NCI-H226 (cell line): ENCODE measurements at places on chromosomes 6 and 20.
A peak's percentile ranks its signal among the peaks of the same experiment; 100 is the strongest.

DNA sequence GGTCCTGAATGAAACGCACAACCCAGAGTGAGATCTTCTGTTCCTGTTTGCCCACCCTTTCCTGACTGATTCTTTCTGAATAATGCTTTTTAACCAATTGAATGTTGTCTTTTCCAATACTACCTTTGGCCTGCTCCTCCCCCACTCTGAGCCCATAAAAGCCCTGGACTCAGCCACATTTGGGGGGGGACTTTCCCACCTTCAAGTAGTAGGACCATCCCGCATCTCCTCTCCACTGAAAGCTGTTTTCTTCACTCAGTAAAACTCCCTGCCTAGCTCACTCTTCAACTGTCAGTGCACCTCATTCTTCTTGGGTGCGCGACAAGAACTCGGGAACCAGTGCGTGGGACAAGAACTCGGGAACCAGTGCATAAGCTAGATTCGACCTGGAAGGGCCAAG is 77.9 kb downstream of the EPB41L2 start:
- no peak for DNase-seq

DNA sequence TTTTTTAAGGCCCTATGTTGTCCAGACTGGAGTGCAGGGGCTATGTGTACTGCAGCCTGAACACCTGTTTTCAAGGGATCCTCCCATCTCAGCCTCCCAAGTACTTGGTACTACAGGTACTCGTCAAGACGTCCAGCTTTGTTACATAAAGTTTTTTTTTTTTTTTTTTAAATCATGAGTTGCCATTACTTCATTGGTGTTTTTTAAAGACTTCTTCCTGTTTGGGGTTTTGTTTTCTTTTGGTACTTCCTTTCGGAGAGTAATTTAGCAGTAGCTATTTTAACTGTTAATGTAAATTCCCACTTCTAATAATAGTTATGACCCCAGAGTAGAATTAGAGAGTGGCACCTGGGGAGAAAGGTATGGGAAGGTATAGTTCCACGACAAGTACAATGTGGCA is 10.5 kb downstream of the ZNFX1 start:
- DNase-seq = no peak

GRCh38 chr20:11101243-11101642 is 427.4 kb upstream of the JAG1 start:
- no peak for DNase-seq

- DNase-seq = no peak
Measured at GRCh38 chr6:164039954-164040375, 625.4 kb downstream of the QKI start.

GRCh38 chr6:168858926-168859325 is 394.7 kb downstream of the THBS2 start:
- DNase-seq = no peak

DNA sequence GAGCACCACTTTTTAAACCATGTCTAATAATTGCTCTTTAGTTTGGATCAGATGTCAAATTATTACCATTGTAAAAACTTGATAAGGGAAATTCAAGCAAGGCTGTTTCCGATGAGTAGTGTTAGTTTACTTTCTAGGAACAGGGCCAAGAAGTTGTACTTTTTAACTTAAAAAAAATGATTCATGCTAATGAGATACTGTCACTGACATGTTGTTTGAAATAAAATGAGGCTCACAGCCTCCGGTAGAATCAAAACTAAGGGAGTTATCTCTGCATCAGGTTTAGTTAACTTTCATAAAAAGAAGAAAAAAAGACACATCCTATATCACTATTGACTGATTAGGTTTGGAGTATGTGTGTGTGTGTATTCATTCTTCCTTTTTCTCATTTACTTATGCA is 55.2 kb upstream of the SUPT3H start:
- peak; percentile 65 for DNase-seq

GRCh38 chr6:125810445-125810844 is 19.7 kb downstream of the NCOA7 start:
- no peak for DNase-seq

DNA sequence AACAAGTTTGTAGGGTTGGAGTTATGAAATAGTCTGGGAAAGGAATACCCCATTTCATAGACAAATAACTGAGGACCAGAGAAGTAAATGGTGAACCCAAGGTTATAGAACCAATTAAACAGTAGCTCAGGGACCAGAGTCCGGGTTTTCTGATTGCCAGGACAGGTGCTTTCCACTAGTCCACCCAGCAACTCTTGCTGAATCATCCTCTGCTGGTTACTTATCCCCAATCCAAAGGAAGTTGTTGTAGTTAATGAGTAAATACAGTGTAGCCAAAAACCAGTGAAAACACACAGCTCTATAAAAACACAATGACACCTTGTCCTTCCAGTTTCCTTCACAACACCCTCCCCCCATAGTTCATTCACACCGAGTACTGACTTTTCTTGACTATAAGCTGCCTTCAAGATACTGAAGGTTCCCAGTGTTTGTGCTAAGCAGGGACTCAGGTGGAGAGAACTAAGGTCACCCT is 766 bp upstream of the TINAG start:
- DNase-seq = no peak

GRCh38 chr6:2224847-2225382 is 20.5 kb downstream of the GMDS start:
- DNase-seq = no peak

GRCh38 chr20:37519508-37520418 is 1.3 kb upstream of the NNAT start:
- no peak for DNase-seq

DNA sequence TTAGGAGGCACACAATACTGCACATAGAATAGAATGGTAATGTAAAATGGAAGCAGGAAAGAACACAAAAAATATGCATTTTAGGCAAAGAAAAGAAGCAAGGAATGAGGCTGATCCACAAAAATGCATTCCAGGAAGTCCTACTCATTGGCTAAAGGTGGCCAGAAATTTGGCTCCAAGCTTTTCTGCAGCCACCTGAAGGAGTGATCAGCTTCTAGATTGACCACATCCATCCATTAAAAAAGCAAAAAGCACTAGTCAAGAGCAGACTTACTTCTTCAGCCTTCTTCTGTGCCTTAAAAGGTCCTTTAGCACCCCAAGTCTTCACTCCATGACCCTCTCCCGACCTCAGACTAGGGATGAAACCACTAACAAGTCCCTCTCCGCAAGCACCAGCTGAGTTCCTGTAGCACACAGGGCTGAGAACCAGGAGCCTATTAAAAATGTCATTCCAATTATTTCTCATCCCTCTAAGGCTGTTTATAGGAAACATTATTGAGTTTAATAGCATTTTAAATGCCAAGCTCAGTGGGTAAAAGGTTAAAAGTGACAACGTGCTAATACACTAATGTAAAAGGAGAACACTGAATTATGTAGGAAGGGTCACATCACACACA is 36.5 kb downstream of the TRAM2 start:
- DNase-seq = no peak

DNA sequence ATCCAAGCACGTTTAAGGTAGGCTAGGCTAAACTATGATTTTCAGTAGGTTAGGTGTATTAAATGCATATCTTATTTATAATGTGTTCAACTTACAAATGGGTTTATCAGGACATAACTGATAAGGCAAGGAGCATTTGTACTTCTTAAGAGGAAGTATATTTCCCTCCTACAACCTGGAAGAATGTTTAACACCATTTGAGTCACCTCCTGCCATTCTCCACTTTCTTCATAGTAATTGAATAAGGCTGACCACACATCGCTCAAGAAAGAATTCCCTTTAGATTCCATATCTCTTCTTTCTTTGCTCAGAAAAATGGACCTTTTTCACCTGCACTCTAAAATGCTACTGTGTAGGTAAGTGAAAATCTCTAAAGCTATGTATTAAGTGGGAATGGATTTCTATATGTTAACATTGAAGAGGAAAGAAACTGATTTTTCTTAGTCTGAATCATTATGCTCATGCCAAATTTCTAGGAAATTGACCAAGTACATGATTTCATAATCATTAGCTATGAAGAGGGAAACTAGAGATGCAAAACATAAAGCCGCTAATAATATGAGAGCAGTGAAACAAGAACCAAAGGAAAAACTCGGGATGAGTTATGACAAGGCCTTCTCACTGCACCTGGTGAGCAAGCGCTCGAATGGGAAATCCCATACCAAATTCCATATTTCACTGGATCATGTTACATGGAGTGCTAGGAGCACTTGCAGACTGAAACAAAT is 210.4 kb downstream of the ALDH8A1 start:
- peak; percentile 86 for DNase-seq

GRCh38 chr6:167396659-167397490 is 72.0 kb downstream of the TTLL2 start:
- DNase-seq = no peak

GRCh38 chr6:164345327-164345726 is 930.8 kb downstream of the QKI start:
- no peak for DNase-seq

- DNase-seq = no peak
Measured at GRCh38 chr6:41442800-41443501, 103.2 kb upstream of the FOXP4 start.

- DNase-seq = no peak
Measured at GRCh38 chr6:139060332-139060731, 31.8 kb downstream of the ABRACL start.

- DNase-seq = no peak
Measured at GRCh38 chr6:154569156-154569862, 58.8 kb upstream of the CNKSR3 start.

DNA sequence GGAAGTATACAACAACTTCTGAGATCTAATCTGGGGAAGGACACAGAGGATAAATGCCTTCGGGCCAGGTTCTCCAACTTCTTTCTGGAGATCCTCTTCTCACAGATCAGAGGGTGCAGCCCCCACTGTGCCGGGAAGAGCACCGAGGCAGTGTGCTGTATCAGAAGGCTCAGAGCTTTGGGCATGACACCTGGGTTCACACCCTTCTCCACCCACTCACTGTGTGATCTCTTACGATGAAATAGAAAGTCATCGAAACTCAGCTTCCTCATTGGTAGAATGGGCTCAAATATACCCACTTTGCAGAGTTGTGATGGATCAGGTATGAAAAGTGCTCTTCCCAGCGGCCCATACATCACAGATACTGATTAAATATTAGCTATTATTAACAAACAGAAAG is 347.5 kb upstream of the SOX4 start:
- DNase-seq = no peak

DNA sequence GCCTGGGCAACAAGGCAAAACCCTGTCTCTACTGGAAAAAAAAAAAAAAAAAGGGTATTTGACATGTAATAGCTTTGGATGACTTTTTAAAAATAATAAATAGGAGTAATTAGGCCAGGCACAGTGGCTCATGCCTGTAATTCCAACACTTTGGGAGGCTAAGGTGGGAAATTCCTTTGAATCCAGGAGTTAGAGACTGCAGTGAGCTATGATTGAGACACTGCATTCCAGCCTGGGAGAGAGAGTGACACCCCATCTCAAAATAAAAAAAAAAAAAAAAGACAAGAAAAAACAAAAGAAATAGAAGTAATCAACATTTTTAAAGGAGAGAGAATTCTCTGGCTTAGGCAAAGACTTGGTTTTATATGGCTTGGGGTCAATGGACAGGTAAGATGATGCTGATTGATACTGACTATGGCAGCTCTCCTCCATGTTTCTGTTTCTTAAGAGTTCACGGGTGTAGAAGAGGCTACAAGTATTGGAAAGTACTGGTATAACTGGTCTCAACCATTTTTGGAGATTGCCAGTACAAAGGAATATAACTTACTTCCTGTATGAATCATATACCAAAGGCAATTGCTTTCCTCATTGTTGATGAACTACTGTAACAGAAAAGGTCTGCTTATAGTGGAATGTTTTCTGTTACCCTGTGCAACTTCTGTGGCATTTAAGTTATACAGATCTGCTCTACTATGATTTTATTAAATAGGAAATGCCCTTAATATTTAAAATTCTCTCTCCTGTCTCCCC is 10.1 kb downstream of the MAP3K5 start:
- DNase-seq = peak; percentile 59

DNA sequence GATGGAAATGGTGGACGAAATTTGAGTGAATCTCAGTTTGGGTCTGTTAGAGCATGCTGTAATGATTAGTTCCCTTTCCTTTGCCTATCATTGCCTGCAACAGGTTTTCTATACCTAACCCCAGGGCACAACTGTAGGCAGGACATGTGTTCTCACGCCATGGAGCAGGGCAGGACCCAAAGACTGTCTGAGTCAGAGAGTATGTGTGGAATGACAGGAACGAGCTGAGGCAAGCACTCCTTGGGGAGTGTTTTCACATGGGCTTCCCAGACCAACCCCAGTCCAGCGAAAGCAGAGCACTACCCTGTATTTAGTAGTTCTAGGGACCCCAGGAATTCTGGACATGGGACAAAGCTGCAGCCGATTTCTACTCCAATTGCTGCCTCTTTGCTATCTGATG is 234.2 kb downstream of the HACE1 start:
- DNase-seq = peak; percentile 95

DNA sequence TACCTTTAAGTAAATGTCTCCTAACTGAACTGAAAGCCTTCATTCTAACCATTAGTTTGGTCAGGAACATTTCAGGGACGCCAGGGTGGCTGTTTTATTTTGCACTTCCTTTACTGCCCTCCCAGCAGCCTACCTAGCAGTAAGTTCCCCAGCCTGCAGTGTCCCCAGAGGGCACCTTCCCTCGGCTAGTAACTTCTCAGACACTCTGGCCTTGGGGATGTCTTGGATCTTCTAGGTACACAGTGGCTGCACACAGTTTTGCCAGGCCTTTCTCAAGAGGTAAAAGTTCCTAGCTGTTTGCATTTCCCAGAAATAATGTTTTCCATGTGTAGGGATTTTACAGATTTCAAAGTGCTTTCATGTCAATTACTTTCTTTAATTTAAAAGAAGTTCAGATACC is 378 bp upstream of the LAMA2 start:
- no peak for DNase-seq

- no peak for DNase-seq
Measured at GRCh38 chr6:2890976-2891767, 11.9 kb downstream of the SERPINB9 start.
